ENCODE measurements at places on chromosomes 7 and 10.

DNA sequence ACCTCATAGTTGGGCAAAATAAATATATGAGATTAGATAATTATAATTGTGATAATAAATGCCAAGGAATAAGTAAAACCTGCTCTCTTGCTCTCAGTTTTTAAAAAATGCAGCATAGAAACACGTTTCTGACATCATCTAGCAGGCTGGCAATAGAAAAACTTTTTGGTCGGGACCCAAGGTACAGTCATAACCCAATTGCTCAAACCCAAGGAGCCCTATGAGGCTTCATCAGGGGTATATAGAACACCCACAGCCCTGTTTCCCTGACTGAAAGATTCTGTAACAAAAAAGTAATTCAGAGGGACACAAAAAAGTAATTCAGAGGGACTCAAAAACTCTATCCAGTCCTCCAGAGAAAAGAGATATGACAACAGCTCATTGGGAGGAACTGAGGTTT, 3.8 kb downstream of the PDE1C start:
- DNase-seq = no peak

DNA sequence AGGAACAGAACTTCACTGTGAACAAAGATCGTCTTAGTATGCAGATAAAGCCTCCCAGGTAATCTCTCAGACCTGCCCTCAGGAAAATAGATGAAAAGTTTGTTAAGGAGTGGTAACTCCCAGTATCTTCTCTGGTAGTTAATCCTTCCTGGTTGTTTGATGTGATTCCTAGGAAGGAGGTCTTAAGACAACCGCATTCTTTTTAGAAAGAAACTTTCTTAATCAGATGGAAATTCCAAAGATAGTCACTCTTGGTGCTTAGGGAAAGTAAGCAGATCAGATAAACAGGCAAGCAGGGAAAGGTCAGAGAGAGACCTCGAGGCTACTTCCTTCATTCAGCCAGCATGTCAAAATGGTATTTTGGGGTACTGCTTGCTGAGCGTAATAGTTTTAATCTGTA, 30.5 kb upstream of the ARMC3 start:
- no peak for DNase-seq

DNA sequence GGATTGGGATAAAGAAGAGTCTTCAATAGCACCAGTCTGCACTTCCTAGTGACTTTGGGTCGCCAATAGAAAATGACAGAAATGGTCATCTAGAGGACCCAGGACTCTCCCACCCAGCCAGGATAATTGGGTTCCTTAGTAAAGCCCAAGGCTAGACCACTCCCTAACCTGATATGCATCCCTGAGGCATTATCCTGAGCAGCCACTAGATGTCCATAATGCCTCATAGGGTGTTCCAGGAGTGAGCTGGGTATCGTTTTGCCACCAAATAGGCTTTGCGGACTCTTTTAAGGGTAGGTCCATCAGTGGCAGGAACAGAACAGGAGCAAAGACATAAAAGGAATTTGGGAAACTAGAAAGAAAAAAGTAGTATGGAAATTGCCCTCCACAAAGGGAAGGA, 4.5 kb upstream of the LRRC4 start:
- no peak for DNase-seq

DNA sequence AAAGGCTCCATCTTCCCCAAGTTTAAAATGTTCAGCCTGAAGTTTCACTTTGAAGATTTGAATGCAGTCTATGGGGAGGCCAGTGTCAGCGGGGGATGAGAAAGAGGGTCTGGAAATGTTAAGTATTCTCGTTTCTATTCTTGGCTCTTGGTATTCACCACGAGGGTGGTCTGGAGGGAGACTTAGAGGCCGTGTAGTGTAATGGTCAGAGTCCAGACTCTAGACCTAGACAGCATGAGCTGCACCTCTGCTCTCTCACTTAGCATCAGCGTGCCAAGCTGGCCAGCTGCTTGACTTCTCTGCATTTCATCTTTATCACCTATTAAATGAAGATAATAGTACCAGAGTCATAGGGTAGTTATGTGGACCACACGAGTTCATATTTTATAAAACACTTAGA, 57.9 kb downstream of the MKX start:
- DNase-seq = peak; percentile 57

GRCh38 chr7:25854608-25855497, 297.1 kb upstream of the NFE2L3 start:
- peak; percentile 99 for DNase-seq

DNA sequence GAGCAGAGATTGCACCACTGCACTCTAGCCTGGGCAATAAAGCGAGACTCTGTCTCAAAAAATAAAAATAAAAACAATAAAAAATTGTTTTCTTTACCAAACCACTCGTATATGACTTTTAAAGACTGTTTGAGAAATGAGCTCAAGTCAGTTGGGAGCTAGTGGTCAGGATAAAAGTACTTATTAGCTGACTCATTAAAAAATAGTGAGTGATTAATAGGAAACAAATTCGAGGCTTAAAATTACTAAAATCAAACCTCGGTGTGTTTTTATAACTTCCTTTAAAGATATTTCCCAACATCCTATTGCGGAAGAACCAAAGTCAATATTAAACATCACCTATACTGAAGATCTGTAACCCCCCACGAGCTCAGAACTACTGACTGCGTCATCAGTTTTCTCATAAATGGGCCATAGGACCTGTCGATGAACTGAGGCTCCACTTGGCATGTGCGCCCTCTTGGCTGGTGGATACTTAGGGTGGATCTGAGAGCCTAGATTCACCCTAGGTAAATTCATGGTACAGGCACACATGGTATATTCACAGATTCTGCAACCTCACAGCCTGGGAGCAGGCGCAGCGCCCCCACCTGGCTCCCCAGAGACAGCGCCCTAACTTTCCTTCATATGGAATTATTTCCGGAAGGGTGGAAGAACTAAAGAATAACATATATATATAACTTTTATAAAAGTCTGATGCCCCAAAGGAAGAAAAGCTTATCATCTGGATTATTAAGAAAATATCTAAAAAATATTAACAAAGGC, 9.2 kb downstream of the MKI67 start:
- no peak for DNase-seq

- no peak for DNase-seq
Observed at GRCh38 chr10:99266383-99266782, 30.7 kb upstream of the HPSE2 start.

DNA sequence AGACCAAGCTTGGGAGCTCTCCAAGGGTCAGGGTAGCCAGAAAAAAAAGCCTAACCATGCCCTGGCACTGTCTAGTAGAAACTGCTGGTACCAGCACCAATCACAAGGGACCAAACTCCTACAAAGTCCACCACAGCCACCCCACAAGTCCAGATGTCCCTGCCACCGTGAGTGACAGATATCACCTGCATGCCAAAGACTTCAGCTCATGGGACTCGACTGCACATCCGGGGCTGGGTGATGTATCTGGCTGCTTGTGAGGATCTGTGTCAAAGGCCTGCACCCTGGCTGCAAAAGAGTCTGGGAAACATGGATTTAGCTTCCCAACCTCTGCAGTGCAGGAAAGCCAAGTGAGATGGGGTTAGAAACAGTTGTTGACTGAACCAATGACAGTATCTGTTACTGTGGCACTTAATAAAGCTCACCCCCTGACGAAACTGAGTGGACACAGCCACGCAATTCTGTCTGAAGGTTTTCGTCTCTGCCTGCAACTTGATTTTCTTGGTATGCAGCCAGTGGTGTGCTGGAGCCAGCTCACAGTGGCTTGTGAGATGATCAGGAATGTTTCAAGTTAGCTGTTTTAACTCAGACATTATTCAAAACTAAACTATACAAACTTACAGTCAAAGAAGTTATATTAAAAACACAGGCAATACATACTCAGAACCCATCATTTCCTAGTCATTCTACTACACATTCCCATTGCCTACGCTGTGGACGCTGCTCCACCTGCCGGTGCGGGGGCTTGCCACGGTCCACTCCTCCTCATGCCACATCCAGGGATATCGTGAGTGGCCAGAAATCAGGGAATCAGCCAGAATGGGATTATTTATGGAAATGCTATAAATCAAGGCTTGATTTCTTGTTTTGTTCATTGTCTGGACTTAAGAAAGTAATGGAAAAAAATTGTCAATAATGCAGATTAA, 9.2 kb downstream of the ZNF488 start:
- DNase-seq = no peak

DNA sequence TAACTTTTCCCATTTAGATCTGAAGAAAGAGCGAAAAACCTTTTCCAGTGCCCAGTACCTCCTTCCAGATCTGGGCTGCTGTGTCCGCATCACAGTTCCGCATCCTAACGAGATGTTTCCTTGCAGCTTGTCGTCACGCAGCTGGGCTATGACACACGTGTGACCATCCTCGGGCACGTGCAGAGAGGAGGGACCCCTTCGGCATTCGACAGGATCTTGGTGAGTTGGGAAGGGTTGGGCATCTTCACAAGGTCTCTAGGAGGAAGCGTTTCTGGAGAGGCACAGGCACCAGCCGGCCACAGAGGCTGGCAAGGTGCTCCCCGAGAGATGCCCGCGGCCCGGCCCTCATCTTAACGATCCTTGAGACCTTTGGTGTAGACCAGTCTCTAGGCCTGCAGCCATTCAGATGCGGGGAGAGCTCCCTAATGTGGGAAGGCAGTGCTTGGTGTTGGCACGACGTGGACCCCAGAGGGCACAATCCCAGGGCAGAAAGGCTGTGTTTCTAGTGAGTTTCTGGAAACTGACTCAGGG, 41.3 kb downstream of the PFKP start:
- no peak for DNase-seq

- DNase-seq = no peak
Observed at GRCh38 chr10:80191589-80192270, 13.6 kb downstream of the ANXA11 start.

- no peak for DNase-seq
Observed at GRCh38 chr7:148806187-148806586, 77.9 kb downstream of the EZH2 start.

- peak; percentile 86 for DNase-seq
Observed at GRCh38 chr10:105986912-105987635, 1177.4 kb downstream of the SORCS1 start.

- DNase-seq = peak; percentile 84
Observed at GRCh38 chr10:120415709-120416330, 41.2 kb upstream of the PLPP4 start.

- DNase-seq = no peak
Observed at GRCh38 chr10:95832216-95833041, 75.3 kb upstream of the CC2D2B start.

- DNase-seq = no peak
Observed at GRCh38 chr10:121101561-121101960, 250.4 kb downstream of the WDR11 start.

GRCh38 chr10:75234683-75235374, 928 bp downstream of the COMTD1 start:
- DNase-seq = no peak

DNA sequence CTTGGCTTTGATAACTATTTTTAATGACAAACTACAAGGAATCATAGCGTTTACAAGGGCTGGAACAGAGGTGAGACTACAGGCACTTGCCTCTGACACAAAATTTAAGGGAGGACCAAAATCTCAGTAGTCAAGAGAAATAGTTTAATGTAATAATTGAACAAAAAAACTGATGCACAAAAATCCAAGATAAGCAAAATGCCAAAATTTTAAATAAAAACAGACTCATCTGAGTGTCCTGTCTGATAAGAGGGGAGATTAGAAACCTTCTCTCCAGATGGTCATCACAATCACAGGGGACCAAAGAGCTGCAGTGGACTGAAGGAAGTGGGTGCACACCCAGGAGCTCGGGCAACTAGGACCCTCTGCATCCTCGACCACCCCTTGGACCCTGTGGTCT, 70.5 kb downstream of the PARD3 start:
- DNase-seq = no peak

DNA sequence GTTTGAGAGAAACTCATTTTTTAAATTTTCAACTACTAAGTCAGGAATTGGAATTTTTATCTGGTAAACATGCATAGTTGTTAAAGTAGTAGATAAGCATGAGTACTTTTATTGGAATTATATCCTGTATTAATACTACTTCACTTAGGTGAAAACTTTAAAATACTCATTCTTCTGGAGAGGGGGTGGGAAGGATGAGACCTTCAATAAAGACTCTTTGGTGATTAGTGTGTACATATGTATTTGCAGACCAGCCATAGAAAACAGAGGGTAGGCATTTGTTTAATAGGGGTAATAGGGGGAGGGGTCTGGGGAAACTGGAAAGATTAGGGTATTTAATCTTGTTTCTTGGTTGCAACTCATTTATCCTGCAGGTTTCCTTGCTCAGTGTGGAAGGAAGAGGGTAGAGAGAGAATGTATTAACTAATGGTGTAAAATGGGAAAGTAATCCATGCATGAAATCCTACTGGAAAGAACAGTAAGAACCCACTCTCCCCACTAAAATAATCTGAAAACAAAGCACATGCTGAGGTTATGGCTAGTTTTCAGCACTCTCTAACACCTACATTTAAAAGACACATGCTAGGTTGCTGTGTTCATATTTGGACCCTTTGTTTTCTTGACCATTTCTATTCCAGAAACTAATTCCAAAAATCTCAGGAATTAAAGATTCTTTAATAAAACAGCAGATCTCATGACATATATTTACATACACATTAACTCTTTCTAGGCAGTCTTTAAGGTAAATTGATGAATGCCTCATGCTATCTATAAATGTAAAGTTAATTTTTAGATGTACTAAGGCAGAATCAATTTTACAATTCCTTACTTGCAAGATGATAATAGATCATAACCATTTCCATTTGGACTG, 6.2 kb upstream of the IGF2BP3 start:
- DNase-seq = no peak

- DNase-seq = no peak
Observed at GRCh38 chr7:123633553-123633952, 22.1 kb upstream of the LMOD2 start.

GRCh38 chr7:111333010-111333409, 229.3 kb downstream of the IMMP2L start:
- no peak for DNase-seq

DNA sequence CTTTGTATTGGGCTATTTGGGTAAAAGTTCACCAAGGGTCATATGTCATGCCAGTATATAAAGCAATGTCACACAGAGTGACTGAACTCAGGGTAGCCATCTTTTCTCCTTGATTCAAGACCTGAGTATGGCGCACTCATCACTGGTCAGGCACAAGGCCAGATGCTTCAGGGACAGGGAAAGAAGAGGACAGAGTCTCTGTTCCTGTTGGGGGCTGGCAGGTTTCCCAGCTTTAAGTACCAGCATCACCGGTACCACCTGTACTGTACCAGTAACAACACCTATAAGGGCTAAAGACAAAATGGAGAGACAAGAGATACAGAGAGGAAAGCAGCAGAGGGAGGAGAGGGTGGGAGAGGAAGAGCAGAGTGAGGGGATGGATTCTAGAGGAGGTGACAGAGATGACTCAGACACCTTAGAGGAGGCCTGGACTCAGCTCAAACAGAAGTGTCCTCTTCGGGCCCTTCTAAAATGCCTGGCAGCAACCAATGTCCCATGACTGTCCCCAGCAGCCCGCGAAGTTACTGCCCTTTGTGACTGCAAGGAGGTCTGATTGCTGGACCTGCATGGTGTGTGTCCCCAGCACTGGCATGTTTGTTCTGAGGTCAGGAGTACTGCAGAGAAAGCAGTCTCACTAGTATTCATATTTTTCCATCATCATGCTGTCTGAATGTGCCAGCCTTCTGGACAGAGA, 191.3 kb downstream of the MYOF start:
- no peak for DNase-seq

All from muscle of back (tissue), 13 donors.